ENCODE measurements at places on chromosomes 3 and 15.

GRCh38 chr3:158768881-158769543, 32.8 kb upstream of the MFSD1 start:
- no peak for DNase-seq

GRCh38 chr15:77436822-77437221, 16.1 kb downstream of the HMG20A start:
- DNase-seq = no peak

- no peak for DNase-seq
Observed at GRCh38 chr3:181363231-181363630, 348.5 kb upstream of the SOX2 start.

GRCh38 chr3:117036259-117036799, 326.8 kb downstream of the TUSC7 start:
- DNase-seq = no peak

DNA sequence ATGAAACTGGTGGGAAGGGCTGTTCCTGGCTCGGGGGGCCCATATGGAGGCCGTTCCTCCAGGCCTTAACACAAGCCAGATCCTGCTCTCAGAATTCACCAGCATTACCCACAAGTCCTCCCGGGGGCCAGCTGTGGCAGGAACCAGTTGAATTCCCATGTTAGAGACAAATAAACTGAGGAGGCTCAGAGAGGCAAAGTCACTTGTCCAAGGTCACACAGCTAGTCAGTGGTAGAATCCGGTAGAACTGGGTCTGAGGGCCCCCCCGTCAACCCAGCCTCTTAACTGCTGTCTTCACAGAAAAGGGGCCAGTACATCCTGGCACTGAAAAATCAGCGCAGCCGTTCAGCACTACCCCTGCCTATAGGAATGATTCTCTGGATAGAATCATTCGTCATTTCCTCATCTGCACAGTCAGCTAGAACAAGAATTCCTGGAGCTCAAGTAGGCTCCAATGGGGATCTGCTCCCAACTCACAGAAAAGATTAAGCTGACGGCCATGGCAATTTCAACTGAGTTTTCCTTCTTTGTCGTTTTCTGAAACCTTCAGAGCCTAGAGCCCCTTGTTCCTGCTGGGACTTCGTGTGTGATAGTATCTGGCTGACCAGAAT, 12.2 kb upstream of the TSEN2 start:
- no peak for DNase-seq
